Motor neuron (in vitro differentiated cells): ENCODE measurements at places on chromosomes 6 and 20. TPM values are rescaled to one million over a fixed set of nuclear protein-coding genes. Genes with fewer than 3 reads are reported as not detected.
A peak's percentile ranks its signal among the peaks of the same experiment; 100 is the strongest.

Gene NMBR
- not detected in 2 replicates for total RNA-seq

Gene WFDC5
- not detected in 2 replicates for total RNA-seq

Gene OR2H2
- total RNA-seq = 0.43 and 1.1 TPM in 2 replicates

Gene SPATA25
- 2.2 and 4.4 TPM in 2 replicates for total RNA-seq

Gene FOXQ1
- total RNA-seq = not detected in 2 replicates

GRCh38 chr20:2637246-2637645, 15.2 kb upstream of the NOP56 start:
- no peak for ATAC-seq

- no peak for ATAC-seq
These were observed 67.0 kb upstream of the AKAP12 start for GRCh38 chr6:151172751-151173150.

Gene POPDC3
- 19.1 and 21.3 TPM in 2 replicates for total RNA-seq

GRCh38 chr6:56714982-56715456, 72.3 kb upstream of the DST start:
- ATAC-seq = peak; percentile 60

DNA sequence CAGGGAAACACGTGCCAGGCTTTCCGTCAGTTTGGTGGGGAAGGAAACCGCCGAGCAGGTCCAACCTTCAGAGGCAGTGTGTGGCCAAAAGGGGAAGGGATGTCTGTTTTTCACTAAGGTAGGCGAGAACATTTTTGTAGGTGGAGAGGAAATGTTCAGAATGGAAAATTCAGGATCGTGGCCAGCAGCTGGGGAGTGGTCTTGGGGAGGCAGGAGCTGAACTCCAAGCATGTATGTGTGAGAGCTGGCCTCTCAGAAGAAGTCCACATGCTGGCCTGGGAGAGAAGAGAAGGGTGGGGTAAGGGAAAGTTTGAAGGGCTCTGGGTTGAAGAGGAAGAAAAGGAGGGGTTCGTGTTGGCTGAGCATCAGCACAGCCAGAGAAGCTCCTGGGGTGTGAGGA, 74.9 kb downstream of the SYNDIG1 start:
- ATAC-seq = no peak

DNA sequence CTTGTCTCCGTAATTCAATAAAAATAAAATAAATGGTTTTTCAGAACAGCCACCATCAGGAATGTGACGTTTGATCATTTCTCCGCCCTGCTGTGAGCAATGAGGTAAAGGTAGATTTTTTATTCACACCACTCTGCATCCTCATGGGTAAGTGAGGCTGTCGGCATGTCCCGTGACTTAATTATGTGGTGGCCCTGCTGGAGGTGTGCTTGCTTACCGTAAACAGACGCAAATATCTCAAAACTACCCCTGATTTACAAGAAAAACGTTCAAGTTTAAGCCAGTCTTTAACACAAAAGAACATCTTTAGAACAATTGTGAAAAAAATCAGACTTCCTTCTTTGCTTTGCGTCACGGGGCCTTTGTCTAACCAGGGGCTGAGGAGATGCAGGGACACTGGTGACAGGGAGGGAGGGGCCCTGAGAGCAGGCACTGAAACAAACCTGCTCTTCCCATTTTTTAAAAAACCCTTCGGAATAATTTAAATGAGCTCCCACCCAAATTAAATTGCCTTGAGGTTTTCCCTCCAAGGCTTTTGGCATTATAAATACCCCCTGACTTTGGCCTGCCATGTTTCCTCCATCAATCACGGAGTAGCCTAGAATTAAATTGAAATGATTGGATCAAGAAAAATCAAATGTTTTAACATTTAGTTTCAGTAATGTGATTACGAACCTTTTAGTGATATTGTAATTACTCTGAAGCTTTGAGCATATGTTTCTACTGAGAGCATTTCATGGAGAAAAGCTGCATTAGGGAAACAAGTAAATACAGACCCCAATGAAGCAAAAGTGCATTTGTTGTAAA, 13.4 kb downstream of the PRKN start:
- ATAC-seq = peak; percentile 46

Gene CLPSL2
- total RNA-seq = not detected in 2 replicates
